ENCODE measurements at places on chromosomes 1 and 21. TPM values are rescaled to one million over a fixed set of nuclear protein-coding genes. Genes with fewer than 3 reads are reported as not detected.

ADORA3 gene
- 6.2 TPM for total RNA-seq

OR2L13 gene
- not detected for total RNA-seq

SPRTN gene
- 18.4 TPM for total RNA-seq

TRNP1 gene
- total RNA-seq, result 26.4 TPM

MPZ gene
- total RNA-seq, result 2.7 TPM

SLC5A9 gene
- not detected for total RNA-seq

NPR1 gene
- total RNA-seq, result 293 TPM

LDLRAD1 gene
- not detected for total RNA-seq

IPO9 gene
- total RNA-seq, result 21.4 TPM

NKAIN1 gene
- total RNA-seq, result not detected

SMCP gene
- total RNA-seq, result not detected

CYP4A11 gene
- total RNA-seq, result not detected

FAM163A gene
- total RNA-seq, result not detected

GPR25 gene
- total RNA-seq, result not detected

MPC2 gene
- total RNA-seq, result 33.8 TPM

GNAT2 gene
- not detected for total RNA-seq

CD5L gene
- not detected for total RNA-seq

MAP10 gene
- 2.4 TPM for total RNA-seq

F5 gene
- total RNA-seq, result 0.85 TPM

SFT2D2 gene
- 124 TPM for total RNA-seq

LCE1F gene
- total RNA-seq, result not detected

ADAM15 gene
- 119 TPM for total RNA-seq

VTCN1 gene
- total RNA-seq, result not detected

KCNE2 gene
- total RNA-seq, result not detected

FALEC gene
- not detected for total RNA-seq

GJA5 gene
- total RNA-seq, result 49.7 TPM

ATP1A4 gene
- total RNA-seq, result 0.68 TPM

ITLN2 gene
- total RNA-seq, result not detected

TMEM183A gene
- 54.3 TPM for total RNA-seq
